ENCODE measurements at places on chromosomes 6 and 20. TPM values are rescaled to one million over a fixed set of nuclear protein-coding genes. Genes with fewer than 3 reads are reported as not detected.

SNAP25 gene
- polyA plus RNA-seq: 7.6 TPM

SLC52A3 gene
- 0.48 TPM for polyA plus RNA-seq

RIMS4 gene
- polyA plus RNA-seq: 2.1 TPM

FOXF2 gene
- polyA plus RNA-seq: 62.7 TPM

TOX2 gene
- polyA plus RNA-seq: 44.1 TPM

DYNLT2 gene
- 5.0 TPM for polyA plus RNA-seq

ADAM33 gene
- 8.3 TPM for polyA plus RNA-seq

DNA sequence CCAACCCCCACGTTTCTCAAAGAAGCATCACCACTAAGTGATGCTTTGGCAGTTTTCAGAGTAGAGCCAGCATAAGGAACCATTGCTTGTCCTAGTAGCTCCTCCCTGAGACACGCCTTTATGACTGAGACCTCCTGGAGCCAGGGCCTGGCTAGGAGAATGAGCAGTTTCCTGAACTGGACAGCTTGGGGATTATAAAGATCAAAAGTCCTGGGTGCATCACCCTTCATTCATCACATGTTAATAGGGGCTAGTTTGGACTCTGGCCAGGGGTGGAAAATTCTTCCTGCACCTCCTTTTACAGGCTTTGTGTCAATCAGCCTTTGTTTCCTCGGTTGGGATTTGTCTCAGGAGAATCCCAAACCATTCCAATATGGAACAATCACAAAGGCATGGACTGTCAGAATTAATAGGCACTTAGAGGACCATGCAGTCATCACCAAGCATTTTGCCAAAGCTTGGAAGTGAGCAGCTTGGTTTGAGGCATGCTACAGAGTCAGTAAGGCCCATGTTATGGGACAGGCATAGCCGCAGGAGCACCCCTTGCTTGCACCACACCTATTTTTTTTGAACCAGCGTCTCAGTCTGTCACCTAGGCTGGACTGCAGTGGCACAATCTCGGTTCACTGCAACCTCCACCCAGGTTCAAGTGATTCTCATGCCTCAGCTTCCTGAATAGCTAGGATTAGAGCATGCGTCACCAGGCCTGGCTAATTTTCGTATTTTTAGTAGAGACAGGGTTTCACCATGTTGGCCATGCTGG lies 64.9 kb upstream of the TGM3 start:
- no peak for DNase-seq

DNA sequence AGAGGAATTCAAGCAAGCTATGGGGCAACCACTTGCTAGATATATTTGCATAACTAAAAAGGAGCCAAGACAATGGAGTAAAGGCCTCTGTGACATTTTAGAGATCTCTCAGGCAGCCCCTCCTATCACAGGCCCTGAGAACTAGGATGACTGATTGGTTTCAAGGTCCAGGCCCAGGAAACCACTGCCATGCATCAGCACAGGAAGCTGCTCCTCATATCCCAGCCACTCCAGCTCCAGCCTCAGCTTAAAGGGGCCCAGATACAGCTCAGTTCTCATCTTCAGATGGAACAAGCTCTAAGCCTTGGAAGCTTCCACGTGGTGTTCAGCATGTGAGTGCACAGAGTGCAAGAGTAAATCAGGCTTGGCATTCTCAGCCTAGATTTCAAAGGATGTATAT lies 21.1 kb upstream of the THBS2 start:
- DNase-seq: no peak

- no peak for DNase-seq
These were observed 39.6 kb upstream of the MPC1 start for GRCh38 chr6:166422201-166422940.

DNA sequence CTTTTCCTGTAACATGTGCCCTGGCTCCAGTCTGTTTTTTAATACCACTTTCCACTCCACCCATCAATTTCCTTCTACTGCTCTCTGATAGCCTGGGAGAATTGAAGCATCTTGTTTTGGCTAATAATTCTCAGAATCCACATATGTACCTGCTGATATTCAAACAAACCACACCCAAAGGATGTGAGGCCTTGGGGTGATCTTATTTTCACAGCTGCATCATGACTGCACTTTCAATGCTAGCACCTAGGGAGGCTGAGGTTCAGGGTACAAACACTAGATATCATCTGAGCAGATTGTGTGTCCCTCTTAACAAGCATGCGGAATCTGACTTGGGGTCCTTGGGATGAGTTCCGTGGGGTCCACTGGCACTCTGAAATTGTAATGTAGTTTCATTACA lies 12.7 kb downstream of the FNDC1 start:
- no peak for DNase-seq

DNA sequence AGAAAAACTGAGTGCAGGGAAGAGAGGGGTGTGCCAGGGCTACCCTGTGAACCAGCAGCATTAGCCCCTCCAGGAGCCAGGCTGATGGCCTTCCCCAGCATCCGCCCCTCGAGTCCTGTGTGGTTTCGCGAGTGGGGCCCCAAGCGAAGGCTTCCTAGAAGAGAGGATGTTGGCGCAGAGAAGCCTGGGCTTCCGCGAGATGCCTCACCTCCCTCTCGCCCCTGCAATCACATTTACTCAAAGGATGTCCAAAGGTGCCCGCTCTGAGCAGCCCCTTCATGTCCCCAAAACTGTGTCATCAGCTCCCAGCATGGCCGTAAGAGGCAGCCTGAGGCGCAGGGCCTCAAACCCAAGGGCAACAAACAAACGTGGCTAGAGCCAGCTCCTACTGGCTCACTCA lies 111.7 kb downstream of the PREX1 start:
- DNase-seq: no peak

DNA sequence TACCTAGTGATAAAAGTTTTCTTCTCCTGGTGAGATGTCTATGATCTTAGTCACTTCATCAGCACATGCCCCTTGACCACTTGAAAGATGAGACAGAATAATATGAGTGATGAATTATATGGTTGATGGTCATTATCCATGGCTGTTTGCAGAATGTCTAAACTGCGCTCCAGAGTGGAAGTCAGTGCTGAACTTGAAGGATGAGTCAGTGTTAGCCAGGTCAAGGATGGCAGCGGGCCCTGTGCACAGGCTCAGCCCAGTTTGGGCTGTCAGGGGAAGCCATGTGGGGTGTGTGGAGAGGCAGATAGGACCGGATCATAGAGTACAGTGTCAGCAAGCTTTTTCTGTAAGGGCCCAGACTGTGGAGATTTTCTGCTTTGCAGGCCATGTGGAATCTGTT lies 67.2 kb upstream of the KIF25 start:
- no peak for DNase-seq

- DNase-seq: no peak
These were observed 1.9 kb downstream of the PPP1R18 start for GRCh38 chr6:30684386-30685156.

DNA sequence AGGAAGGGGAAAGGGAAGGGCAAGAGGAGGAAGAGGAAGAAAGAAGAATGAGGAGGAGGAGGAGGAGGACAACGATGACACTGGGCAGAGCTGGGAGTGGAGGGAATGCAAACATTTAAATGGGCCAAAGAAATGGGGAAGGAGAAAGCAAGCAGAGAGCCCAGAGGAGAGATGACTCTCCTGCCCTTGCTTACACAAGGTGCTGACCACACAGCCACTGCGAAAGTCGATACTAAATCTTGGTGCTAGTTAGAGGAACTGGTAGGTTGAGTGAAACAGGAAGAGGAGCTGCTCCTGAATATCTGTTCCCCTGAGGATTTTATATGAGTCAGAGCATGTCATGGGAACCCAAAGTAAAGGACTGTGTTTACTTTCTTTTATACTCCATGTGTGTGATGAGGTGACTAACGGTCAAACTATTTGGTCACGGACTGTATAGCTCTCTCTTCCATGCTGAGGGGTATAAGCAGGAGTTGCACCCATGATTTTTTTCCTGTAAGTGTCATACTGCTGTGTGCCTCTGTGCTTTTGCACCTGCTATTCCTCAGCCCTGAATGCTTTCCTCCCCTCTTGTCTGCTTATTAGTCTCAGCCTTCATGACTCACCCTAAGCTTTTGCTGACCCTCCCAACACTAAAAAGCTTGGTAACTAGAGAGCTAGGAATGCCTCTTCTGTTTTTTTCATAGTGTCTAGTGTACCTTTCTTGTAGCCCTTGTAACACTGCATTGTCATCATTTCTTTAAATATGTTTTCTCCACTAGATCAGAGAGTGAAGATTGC lies 9.5 kb upstream of the PAQR8 start:
- DNase-seq: no peak

DNA sequence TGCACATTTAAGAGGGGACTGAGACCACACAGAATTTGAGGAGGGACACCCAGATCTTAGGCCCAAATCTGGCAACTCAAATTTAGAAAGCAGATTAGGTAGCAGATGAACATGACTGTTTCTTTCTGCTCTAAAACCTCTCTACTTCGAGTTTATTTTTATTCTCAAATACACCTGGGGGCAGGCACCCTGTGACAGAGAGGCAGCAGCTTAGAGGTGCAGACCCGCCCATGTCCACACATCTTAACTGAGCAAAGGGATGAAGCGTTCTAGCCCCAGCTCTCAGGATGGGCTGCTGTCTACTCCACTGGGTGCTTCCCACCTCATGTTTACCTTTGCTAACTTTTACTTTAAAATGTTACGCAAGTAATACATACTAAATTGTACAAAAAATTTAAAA lies 125.0 kb downstream of the SLC23A2 start:
- DNase-seq: no peak

GRCh38 chr6:126199466-126199865 lies 140.4 kb upstream of the CENPW start:
- no peak for DNase-seq

DNA sequence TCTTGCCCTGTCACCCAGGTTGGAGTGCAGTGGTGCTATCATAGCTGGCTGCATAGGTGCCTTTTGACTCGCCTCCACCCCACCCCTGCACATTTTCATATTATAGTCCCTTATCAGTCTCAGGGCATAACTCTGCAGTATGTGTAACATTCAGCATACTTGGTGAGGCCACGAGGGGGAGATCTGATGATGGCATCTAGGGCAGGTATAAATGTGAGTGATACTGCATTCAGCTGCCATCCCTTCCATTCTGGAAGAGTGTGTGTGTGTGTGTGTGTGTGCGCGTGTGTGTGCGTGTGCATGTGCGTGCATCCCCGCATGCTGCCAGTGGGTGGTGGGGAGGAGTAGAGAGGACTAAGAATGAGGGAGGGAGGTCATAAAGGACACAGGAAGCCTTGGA lies 81.4 kb downstream of the JARID2 start:
- DNase-seq: no peak

GRCh38 chr6:45640811-45641210 lies 263.1 kb upstream of the SUPT3H start:
- DNase-seq: no peak

DNA sequence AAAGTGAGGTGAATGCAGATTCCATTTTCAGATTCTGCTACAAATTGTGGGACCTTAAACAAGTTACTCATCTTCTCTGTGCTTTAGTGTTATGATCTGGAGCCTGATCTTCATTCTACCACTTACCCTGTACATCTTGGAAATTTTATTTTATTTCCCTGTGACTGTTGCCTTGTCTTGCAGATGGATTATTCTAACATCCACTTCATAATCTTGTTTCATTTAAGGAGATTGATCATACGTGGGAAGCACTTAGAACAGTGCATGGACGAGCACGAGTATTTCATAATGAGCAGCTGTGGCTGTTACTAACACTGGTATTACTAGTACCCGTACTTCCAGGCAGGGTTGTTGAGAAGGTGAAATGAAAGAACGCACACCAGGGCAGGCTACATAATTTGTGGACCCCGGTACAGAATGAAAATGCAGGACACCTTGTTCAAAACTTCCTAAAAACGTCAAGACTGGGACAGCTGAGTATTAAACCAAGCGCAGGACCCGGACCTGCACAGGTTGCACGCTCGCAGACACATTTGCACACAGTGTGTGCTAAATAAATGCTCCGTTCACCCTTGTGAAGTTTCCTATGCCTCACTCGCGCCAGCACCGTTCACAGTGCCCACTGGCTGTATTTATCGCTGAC lies 535 bp upstream of the CCDC170 start:
- no peak for DNase-seq
